ENCODE measurements at places on chromosomes 2 and 18.

- DNase-seq, result no peak
These were observed 11.9 kb upstream of the BCL2L11 start for GRCh38 chr2:111108745-111109271.

- DNase-seq, result no peak
These were observed 13.0 kb downstream of the TEX44 start for GRCh38 chr2:231605607-231606091.

DNA sequence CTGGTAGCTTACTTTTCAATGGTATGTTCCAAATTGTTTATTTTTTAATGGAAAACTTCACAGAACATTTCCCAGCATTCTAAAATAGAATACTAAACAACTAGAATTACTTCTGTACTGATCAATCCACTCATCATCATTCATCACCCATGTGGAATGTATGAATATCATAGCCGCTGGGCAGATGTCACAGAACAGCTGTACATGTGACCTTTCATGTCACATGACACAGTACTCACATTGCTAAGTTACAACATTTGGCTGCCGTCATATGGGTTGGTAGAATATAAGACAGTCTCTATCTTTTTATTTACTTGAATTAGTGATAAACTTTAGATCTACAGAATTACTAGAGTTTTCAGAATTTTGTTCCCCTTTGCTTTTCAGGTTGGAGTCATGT is 387.6 kb downstream of the ZEB2 start:
- no peak for DNase-seq

DNA sequence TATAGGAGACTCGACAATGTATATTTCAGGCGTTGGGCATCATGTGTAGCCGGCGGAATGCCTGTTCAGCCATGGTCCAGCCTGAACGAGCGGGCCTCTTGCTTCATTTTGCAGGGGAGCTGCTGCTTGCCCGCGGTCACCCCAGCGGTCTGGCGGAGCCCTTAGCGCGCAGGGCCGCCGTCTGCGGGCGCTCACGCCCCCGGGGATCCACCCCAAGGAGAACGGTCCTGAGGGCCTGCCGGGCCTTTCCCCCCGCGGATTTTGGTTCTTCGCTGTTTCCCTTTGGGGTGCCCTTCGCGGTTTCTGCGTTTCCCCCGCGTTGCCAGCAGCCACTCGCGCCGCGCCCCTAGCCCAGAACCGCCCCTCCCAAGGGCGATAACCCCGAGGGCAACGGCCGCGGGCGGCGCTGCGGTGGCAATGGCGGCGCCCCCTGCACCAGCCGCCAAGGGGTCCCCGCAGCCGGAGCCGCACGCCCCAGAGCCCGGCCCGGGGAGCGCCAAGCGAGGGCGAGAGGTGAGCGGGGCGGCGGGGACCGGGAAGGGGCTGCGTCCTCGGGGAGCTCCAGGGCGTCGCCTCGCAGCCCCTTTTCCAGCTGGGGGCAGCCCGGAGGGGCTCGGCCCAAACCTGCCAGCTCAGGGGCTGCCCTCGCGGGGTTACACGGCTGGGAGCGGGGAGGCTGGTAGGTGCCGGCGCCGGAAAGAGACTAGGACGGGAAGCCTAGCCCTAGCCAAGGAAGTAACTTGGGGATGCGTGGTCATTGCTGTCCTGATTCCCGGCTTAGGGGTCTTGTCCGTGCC is at the start of gene MFSD2B:
Gene MFSD2B, plus strand, starts transcription at position 406 of the 797 bp plus-strand sequence. Its CDS starts 12 bp downstream, at position 418.
- DNase-seq, result no peak

GRCh38 chr2:207706936-207707860 is 4.2 kb upstream of the CCNYL1 start:
- no peak for DNase-seq
